Ascending aorta (tissue), 2 donors: ENCODE measurements at places on chromosomes 12 and 14.

DNA sequence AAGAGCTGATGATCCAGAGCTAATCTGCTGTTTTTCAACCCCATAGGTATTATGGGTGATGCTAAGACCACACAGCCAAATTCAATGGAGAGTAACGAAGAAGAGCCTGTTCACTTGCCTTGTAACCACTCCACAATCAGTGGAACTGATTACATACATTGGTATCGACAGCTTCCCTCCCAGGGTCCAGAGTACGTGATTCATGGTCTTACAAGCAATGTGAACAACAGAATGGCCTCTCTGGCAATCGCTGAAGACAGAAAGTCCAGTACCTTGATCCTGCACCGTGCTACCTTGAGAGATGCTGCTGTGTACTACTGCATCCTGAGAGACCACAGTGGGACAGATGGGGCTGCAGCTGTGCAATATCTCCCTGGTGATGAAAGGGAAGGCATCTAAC, 386.0 kb downstream of the DAD1 start:
- no peaks in the 10 kb centered on the region for H3K27me3 ChIP-seq
- no peak for DNase-seq
- no peaks in the 10 kb centered on the region for H3K36me3 ChIP-seq
- no peaks in the 10 kb centered on the region for H3K4me1 ChIP-seq

DNA sequence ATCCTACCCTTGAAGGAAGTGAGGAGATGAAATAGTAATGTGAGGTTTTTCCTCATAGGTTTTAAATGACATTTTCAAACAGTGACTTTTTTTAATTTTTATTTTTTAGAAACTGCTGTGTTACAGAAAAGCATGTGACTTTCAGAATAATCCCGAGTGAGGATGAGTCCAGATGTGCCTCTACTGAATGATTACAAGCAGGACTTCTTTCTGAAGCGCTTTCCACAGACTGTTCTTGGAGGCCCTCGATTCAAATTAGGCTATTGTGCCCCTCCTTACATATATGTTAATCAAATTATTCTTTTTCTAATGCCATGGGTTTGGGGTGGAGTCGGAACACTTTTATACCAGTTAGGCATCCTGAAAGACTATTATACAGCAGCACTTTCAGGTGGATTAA, 15.8 kb downstream of the PCNX4 start:
- no peaks in the 10 kb centered on the region for H3K36me3 ChIP-seq
- peaks cover 4% of the 10 kb centered on the region for H3K4me1 ChIP-seq
- no peak for DNase-seq
- no peak overlapping the region for H3K4me3 ChIP-seq
- no peaks in the 10 kb centered on the region for H3K27me3 ChIP-seq

- H3K27me3 ChIP-seq: no peaks in the 10 kb centered on the region
- peaks cover 7% of the 10 kb centered on the region for H3K4me1 ChIP-seq
- peaks cover 41% of the 10 kb centered on the region for H3K36me3 ChIP-seq
- H3K27ac ChIP-seq: peak overlapping the region; percentile 49
These were observed 3.1 kb upstream of the PNMA1 start for GRCh38 chr14:73717266-73717665.

DNA sequence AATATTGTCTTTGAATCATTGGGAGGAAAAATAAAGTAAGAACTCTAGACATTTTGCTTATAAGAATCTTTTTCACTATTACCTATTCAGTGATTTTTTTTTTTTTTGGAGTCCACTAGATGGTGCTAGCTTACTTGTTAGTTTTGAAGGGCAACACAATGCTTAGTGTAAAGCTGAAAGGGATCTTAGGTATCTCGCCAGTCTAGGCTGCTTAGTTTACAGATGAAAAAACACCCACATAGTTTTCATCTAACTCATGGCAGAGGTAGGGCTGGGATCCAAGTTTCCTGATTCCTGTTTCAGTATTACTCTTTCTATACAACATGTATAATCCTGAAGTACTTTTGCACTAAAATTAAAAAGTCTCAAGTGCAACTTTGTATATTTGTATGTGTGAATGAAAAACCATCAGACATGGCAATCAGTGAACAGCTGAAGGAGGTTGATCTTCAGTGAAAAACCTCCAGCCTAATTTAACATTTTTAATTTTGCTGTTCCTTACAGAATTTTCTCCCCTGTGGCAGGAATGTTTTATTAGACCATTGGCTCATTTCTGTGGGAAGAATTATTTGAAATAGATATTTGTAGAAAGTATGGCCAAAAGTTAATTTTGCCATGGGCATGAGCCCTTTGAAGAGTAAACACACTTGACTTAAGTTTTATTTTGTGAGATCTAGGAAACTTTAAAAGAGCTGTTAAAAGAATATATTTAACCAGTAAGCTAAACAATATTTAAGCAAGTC, 40.7 kb downstream of the LRRIQ1 start:
- H3K27ac ChIP-seq: no peak overlapping the region
- no peaks in the 10 kb centered on the region for H3K27me3 ChIP-seq
- no peak for DNase-seq
- no peak overlapping the region for H3K4me3 ChIP-seq
- H3K4me1 ChIP-seq: no peaks in the 10 kb centered on the region

GRCh38 chr12:14138495-14138894, 157.1 kb upstream of the GRIN2B start:
- no peak for DNase-seq
- H3K4me1 ChIP-seq: no peaks in the 10 kb centered on the region
- no peak overlapping the region for H3K27ac ChIP-seq
- H3K27me3 ChIP-seq: no peaks in the 10 kb centered on the region
- no peak overlapping the region for H3K4me3 ChIP-seq

DNA sequence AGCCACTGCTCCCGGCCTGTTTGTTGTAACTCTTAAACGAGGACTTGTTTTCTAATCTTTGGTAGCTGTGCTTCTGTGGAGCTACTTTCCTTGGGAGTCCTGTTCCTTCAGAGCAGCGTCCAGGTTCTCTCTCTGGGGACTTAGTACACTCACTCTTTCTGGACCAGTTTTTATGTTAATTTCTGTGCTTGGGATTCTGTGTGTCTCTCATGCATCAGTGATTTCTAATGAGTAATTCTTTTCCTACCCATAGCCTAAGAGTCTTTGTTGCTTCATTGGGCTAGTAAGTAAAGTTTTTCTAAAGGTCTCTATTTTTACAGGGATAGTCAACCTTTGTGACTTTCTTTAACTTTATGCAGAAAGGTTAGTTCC, 289.3 kb downstream of the FBXL14 start:
- H3K4me1 ChIP-seq: no peaks in the 10 kb centered on the region
- no peaks in the 10 kb centered on the region for H3K36me3 ChIP-seq
- H3K27ac ChIP-seq: no peak overlapping the region
- no peak overlapping the region for H3K4me3 ChIP-seq
- no peak for DNase-seq

- no peaks in the 10 kb centered on the region for H3K27me3 ChIP-seq
- no peaks in the 10 kb centered on the region for H3K4me1 ChIP-seq
- peaks cover 2% of the 10 kb centered on the region for H3K36me3 ChIP-seq
- no peak for DNase-seq
These were observed 36.2 kb upstream of the KCNH3 start for GRCh38 chr12:49502590-49502989.

DNA sequence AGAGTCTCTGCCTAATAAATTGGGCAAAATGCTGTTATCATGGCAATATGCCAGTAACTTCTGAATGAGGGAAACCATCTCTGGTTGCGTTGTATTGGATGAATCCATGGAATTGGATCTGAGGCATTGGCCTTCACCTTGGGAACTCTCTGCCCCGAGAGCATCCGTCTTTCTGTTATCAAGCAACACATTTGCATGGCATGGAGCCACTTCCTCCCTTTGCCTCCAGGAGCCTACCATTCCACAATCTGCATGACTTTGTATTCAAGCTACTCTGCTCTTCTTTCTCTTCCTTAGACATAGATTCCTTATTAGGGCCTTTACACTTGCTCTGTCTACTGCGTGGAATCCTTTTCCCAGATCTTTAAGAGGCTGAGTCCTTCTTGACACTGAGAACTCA, 57.2 kb downstream of the RIC8B start:
- no peaks in the 10 kb centered on the region for H3K4me1 ChIP-seq
- no peak overlapping the region for H3K27ac ChIP-seq
- DNase-seq: no peak
- H3K4me3 ChIP-seq: no peak overlapping the region
- peaks cover 13% of the 10 kb centered on the region for H3K36me3 ChIP-seq

GRCh38 chr14:105647784-105648608, 121.6 kb downstream of the TMEM121 start:
- H3K27me3 ChIP-seq: no peaks in the 10 kb centered on the region
- H3K27ac ChIP-seq: no peak overlapping the region
- no peaks in the 10 kb centered on the region for H3K36me3 ChIP-seq
- no peak overlapping the region for H3K4me3 ChIP-seq
- no peak for DNase-seq

- no peak for DNase-seq
- H3K27ac ChIP-seq: no peak overlapping the region
- no peaks in the 10 kb centered on the region for H3K36me3 ChIP-seq
- H3K4me3 ChIP-seq: no peak overlapping the region
These were observed 302.0 kb upstream of the SYT1 start for GRCh38 chr12:78562368-78563205.

DNA sequence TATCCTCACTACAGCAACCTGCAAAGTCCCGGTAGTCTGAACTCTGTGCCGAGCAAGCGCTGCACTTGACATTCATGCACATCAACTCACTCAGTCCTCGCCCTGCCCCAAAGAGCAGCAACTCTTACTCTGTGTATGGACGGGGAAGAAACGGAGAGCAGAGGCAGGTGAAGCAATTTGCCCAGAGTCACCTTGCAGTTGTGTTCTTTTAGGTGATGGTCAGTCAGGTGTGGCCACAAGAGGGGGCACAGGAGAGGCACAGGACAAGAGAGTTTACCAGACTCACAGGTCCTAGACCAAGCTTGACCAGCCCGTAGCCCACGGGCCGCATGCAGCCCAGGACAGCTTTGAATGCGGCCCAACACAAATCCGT, 39.1 kb downstream of the TSPAN11 start:
- H3K36me3 ChIP-seq: no peaks in the 10 kb centered on the region
- no peaks in the 10 kb centered on the region for H3K4me1 ChIP-seq
- no peak overlapping the region for H3K27ac ChIP-seq
- H3K4me3 ChIP-seq: no peak overlapping the region
- H3K27me3 ChIP-seq: no peaks in the 10 kb centered on the region

DNA sequence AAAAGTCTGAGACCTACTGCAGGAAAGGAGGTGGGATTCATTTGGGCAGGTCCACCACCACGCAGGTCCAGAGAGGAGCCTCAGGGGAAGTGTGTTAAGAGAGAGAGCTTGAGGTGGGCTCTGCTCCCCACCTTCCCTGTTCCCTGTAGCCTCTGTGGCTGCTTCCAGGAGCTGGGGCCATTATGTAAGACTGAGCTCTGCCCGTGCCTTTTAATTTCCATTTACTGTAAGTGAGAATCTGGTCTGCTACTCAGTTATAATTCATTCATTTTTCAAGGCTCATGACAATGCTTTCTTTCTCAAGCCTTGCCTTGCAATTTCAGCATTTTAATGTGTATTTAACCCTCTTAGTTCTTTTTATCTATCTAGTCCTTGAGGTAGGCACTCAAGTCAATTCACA, 8.3 kb downstream of the SLC4A8 start:
- no peaks in the 10 kb centered on the region for H3K36me3 ChIP-seq
- no peak for DNase-seq
- no peaks in the 10 kb centered on the region for H3K27me3 ChIP-seq
- H3K4me1 ChIP-seq: no peaks in the 10 kb centered on the region

- H3K27ac ChIP-seq: no peak overlapping the region
- H3K36me3 ChIP-seq: no peaks in the 10 kb centered on the region
- DNase-seq: no peak
- H3K4me1 ChIP-seq: peaks cover 4% of the 10 kb centered on the region
- no peak overlapping the region for H3K4me3 ChIP-seq
- no peaks in the 10 kb centered on the region for H3K27me3 ChIP-seq
These were observed 719.7 kb upstream of the TBX3 start for GRCh38 chr12:115403689-115404088.

GRCh38 chr14:59541731-59542130, 34.9 kb downstream of the CCDC175 start:
- no peaks in the 10 kb centered on the region for H3K27me3 ChIP-seq
- DNase-seq: no peak
- H3K4me3 ChIP-seq: no peak overlapping the region
- no peaks in the 10 kb centered on the region for H3K4me1 ChIP-seq
- H3K27ac ChIP-seq: no peak overlapping the region

GRCh38 chr14:77195766-77196165, 14.2 kb downstream of the TMEM63C start:
- no peaks in the 10 kb centered on the region for H3K4me1 ChIP-seq
- H3K4me3 ChIP-seq: no peak overlapping the region
- no peak overlapping the region for H3K27ac ChIP-seq
